ENCODE measurements at places on chromosomes 2 and 18.

- DNase-seq = no peak
Measured at GRCh38 chr2:53445383-53446070, 322.1 kb upstream of the CHAC2 start.

- no peak for DNase-seq
Measured at GRCh38 chr18:55665506-55665905, 77.5 kb upstream of the TCF4 start.

DNA sequence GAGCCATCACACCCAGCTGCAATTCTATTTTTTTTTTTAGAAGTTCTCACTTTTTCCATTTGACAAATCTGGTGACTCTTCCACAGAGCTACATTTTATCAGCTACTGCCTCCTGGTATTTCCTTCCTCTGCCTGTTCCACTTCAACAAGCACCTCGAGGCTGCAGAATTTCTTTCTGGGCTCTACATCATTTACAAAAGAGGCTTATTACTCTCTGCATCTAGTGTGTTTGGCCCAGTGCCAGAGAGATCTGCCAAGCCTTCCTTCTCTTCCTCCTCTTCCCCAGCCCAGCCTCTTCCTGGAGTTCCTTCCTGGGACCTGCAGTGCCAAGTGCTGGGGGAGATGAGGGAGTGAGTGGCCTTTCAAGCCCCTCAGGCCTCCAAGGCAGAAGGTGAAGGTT is 119.6 kb upstream of the ITGA6 start:
- DNase-seq = no peak

GRCh38 chr2:64412671-64413070 is 41.3 kb upstream of the LGALSL start:
- no peak for DNase-seq

- DNase-seq = no peak
Measured at GRCh38 chr2:229137639-229138038, 133.4 kb downstream of the PID1 start.

DNA sequence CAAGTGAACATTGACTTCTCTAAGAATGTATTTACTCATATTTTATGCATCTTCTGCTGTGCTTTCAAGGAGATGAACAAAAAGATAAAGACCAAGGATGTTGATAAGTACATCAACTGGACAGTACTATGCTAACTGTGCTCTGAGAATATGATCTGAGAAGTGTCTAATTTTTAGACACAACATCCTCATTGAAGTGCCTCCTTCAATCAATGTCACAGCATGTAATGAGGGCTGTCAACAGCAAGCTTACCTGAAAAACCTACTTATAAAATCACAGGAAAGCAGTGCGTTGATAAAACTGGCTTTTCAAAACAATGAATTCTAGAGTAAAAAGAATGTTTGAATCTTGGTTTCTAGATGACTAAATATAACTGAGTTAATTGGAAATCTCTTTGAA is 452.9 kb upstream of the DSEL start:
- no peak for DNase-seq

DNA sequence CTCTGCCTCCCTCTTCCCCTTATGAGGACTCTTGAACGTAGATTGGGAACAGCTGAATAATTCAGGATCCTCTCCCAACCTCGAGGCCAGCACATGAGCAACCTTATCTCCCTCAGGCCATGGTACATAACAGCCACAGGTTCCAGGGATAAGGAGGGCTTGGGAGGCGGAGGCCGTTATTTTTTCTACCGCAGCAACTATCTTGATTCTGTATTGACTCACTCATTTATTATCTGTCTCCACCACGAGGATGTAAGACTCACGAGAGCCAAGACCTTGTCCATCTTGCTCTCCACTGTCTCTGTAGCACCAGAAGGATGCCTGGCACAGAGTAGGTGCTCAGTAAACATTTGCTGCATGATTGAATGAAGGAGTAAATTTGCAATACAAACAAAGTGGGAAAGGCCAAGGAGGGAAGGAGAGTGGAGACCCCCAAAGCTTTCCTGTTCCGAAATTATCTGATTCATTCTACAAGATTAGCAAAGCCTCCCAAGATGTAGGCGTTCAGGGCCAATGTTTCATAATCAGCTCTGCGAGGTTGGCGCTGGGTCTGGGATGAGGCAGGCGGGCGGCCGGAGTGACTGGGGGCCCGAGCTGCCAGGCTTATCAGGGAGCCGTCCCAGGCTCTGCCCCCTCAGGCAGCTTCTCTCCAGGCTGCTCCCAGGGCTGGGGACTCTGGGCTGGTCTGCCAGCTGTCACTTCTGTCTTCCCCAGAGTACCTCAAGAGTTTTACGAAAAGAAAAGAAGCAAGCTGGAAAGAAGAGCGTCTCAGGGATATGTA is 31.6 kb downstream of the INPP5D start:
- DNase-seq = no peak

DNA sequence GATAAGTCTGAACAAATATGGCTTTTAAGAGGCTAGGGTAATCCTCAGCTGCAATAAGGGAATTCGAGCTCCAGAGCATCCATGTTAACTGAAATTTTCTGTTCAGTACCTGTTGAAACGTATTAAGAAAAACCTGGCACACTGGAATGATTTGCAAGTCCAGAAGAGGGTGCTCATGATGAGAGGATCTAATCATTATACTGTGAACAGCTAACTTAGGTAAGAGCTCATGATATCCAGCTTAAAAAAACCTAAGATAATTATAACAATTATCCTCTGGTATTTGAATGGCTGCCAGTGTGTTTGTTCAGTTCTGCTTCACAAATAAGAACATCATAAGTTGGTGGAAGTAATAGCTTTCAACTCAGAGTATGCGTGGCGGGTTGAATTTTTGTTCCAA is 1118.3 kb upstream of the DDX18 start:
- DNase-seq = no peak

DNA sequence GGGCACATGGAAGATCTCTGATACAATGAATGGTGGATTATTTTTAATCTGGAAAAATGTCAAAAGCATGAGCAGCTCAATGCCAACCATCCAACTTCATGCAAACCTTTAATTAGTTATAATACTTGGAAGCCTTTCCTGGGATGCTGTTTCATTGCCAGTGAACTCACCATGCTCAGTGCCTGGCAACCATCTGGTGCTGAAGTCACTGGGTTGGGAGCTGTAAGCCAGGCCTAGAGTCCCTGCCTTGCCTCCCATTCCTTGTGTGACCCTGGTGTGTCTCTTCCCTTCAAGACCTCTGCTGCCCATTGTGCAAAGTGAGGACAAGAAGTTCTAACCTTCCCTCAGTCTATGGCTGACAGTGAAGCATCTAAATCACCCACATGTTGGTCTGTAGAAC is 458.7 kb downstream of the RNF144A start:
- DNase-seq = no peak

- no peak for DNase-seq
Measured at GRCh38 chr2:12177455-12178288, 431.2 kb downstream of the LPIN1 start.

DNA sequence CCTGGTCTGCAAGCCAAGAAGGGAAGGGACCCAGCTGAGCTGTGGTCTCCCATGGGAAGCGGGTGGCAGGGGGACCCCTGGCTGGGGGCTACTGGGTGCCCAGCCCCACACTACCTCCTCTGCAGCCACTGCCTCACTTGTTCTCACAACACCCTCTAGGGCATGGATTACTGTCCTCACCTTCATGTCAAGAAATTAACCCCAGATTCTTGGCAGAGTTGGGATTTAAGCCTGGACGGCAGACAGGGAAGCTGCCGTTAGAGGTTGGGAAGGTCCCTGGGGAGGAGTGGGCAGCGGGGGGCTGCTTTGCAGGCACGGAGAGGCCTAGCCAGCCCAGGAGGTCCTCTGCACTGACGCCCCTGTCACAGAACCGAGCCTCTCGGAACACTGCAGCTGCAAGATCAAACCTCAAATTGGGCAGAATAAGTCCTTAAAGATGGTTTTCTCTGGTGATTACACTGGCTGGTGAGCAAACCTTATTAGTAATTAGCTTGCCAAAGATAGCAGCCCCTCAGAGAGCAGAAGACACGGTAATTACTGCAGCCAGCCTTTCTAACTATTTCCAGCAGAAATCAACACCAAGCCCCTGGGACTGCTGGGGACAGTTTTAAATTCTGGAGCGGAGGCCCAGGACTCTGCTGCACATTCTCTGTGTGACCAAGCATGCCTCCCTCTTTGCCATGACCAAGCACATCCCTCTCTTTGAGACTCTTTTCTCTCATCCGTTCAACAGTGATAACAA is 35.9 kb downstream of the KCNF1 start:
- DNase-seq = no peak

DNA sequence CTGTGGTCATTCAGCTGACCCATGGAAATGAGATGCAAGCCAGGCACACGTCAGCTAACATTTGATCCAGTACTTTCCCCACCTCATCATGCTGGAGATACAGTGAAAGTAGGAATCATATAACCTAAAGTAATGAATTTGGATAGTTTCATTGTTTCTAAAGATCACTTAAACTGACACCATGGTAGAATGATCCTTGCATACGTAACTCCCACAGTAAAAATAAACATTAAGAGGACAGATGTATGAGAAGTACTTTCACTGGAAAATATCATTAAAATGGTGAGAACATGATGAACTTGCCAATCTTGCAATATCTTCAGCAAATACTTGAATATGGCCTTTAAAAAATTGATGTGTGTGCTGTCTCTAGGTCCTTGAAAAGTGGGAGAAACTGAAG is 85.4 kb downstream of the MAIP1 start:
- DNase-seq = no peak

GRCh38 chr2:222494104-222494739 is 69.9 kb downstream of the SGPP2 start:
- DNase-seq = no peak

GRCh38 chr18:24497031-24497754 is 36.8 kb downstream of the HRH4 start:
- DNase-seq = no peak

DNA sequence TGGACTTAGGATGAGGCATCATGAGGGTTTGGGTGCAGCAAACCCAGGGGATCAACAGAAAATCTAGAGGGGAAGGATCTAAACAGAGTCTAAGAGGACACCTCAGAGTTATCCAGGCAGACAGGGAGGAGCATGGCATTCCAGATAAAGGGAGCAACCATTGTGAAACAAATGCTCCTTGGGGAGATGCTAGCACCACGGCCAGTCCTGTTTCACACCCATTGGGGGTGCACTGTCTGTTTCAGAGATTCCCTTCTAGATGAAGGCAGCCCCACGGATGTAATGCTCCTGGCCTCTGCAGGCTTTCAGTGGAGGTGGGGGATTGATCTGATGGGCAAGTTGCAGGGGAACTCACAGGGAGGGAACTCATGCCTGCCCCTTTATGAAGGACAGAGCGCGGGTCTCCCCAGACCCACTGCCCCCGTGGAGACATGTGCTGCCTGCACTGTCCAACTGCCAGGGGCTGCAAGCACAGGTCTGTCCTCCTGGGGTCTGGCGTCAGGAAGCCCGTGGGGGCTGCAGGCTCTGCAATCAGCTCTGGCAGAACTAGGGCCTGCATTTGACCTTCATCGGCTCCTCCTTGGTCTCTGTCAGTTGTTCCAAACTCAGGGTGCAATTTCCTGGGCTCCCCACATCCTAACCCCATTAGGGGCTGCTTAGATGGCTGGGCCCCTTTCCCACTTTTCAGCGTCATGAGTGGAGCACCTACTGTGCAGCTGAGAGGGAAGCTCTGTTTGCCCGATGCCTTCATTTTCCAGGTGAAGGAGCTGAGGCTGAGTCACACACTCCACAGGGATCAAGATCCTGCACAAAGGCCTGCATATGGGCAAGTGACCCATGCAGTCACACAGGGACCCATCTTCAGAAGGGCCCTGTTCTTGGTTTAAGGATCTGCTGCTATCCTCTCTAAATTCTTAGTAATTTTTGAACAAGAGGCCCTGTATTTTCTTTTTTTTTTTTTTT is 163.4 kb downstream of the ARL4C start:
- no peak for DNase-seq

DNA sequence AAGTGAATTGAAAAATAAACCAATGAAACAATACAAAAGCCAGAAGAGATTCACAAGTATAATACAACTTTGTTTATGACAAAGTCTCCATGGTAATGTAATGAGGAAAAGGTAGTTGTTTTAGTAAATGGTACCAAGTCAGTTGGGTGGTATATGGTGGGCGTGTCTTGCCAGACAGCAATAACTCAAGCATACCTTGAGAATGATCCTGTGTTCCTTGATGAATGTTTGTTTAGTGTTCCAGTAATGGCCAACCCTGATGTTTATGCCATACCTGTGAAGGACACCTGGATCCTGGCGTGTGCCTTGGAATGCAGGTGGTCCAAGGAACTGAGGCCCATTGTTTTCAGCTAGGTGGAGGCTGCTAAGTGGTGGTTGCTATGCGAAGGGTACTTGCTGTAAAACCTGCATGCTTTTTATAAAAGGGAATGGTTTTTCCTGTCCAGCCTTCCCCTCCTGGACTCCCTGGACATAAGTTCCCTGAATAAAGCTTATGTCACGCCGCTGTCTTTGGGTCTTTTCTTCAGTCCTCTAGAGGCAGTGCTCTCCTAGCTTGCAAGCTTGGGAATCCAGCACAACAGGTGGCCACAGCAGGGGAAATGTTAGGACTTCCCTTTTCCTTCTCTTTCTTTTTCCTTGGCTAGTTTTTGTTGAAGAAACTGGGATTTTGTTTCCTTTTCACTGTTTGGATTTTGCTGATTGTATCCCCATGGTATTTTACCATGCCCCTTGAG is 54.7 kb downstream of the MTA3 start:
- DNase-seq = no peak
